ENCODE measurements at places on chromosomes 3 and 15.

- no peak for DNase-seq
Measured at GRCh38 chr3:107382631-107383030, 5.4 kb downstream of the CCDC54 start.

DNA sequence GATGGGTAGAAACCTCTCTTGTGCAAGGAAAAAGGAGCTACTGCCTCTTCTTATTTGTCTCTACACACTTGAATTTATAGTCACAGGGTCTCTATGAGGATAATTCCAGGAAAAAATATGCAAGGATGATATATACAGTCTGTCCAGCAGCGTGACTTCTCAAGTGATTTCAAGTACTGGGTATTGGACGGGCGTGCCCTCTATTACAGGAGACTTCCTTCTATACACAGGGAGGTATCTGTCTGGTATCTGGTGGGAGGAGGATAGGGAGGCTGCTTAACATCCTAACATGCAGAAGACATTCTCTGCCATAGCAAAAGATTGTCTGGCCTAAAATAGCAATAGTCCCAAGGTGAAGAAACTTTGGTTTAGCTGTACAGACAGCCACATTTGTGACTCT, 146.1 kb downstream of the TPRG1 start:
- DNase-seq: no peak

DNA sequence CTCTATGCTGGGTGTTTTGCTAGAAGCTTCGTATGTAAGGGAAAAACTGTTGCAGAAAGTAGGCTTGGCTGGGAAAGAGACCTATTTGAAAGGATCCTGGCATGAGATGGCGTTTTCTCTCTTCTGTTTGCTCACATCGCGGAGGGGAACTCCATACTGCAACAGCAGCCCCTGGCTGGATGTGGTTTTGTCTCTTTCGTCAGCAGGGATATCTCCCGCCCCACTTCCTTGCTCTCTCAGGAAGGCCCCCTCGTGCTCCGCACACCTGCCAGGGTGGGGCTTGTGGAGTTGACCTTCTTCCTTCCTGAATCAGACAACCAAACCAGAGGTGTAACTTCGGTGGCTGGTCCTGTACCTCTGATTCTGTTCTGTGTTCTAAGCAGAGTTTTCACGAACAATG, 26.4 kb upstream of the MYZAP start:
- DNase-seq: no peak

GRCh38 chr15:58387130-58387529, 44.7 kb upstream of the LIPC start:
- DNase-seq: no peak

DNA sequence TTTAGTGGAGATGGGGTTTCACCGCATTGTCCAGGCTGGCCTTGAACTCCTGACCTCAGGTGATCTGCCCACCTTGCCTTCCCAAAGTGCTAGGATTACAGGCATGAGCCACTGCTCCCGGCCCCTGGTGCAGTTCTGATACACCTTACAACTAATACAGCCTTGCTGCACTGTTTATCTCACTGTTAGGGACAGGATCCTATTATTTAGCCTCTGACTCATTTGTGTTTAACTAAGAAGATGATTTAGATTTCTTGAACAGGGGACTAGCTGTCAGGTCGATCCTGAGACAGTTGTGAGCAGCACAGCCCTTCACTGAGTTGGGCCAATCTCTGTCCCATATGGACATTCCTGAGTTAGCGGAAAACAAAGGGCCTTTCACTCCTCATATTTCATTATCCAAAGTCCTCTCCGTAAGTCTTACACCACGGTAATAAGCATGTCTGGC, 19.2 kb downstream of the GYG1 start:
- peak; percentile 61 for DNase-seq

- DNase-seq: no peak
Measured at GRCh38 chr15:45100884-45101625, 12.9 kb downstream of the DUOX2 start.

DNA sequence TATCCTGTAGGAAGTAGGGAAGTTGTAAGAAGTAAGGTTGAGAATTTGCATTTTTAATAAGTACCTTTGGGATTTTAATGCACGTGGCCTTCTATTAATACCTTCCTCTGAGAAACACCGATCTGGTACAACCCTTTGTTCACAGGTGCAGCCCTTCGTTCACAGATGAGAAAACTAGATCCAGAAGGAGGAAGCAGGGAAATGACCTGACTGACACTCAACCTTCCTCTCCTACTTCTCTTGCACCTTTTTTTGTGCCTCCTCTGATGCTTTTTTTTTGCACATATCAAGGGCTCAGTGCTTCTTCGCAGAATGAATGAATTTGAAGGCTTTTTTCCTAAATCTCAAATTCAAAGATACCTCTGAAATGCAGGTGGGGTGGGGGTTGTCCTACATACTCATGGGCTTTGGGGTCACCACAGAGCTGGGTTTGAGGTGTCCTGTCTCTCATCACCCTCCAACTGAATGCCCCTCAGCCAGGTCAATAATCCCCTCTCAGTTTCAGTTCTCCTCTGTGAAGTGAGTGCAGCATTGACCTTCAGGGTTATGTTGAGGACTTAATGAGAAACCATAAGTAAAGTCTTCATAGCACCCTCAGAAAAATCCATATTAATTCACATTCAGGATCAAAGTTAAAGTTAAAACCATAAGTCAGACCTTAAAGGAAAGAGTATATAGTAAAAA, 161.5 kb upstream of the CTNNB1 start:
- no peak for DNase-seq

DNA sequence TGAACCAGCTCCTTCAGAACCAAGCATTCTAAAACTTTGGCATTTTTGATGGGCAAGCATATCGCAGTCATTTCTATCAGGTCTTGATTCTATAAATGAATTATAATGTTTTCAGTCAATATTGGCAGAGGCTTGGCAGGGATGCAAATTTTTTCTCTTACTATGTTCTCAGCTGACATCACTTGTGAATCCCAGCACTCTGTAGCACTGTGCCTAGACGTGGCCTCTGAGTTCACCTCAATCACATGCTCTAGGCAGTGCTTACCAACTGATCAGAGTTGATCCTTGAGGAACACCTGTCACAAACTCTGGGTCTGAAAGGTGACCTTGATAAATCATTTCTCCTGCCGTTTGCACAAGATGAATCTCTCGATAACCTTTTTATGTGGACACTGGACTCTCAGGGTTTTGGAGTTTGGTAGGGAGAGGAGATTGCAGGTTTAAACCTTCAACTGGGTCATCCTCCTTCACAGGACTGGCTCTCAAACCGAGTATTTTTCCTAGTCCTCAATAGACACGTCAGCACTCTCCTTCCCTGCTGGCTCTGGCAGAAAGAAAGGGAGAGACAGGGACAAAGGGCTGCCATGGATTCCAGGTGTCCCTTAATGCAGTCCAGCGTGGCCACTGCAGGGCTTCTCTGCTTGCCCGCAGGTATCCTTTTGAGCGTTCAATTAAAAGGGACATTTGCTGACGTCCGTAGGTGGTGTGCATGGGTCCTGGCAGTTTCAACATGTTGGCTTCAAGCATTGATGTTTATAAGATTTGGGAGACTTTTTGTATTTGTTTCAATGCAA, 222.3 kb upstream of the CMC1 start:
- no peak for DNase-seq

DNA sequence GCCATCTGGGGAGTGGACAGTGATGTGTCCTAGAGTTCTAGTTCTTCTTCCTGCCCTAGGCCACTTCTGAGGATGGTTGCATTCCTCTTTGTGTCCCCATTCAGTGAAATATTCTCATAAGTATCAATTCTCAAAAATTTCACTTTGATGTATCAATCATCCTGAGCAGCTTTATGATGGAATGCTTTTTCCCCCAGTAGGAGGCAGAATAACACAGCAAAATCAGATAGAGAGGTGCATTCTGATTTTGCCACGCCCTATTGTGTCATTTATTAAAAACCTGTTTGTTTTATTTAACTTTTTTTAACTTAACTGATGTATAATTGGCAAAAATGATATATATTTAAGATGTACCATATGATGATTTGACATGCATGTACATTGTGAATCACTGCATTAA, 656.0 kb upstream of the GRM7 start:
- no peak for DNase-seq

DNA sequence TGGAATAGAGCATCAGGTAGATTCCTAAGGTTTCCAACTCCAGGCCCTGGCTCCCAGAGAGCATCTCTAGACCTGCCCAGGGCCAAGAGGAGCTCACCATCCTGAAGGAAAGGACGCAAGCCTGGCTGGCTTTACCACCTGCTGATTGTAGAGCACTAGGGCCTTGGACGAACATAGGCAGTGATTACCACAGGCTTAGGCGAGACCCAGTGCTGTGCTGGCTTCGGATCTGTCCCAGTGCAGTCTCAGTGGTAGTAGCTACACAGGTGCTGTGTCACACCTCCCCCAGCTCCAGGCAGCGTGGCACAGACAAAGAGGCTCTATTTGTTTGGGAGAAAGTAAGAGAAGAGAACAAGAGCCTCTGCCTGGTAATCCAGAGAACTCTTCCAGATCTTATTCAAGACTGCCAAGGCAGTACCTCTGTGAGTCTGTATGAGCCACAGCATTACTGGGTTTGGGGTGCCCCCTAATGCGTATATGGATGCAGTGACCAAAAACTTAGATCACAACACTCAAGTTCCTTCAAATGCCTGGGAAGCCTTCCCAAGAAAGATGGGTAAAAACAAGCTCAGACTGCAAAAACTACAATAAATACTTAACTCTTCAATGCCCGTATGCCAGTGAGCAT, 25.4 kb downstream of the ISG20 start:
- no peak for DNase-seq

Data from islet precursor cell (in vitro differentiated cells).